ENCODE measurements at places on chromosomes 7 and 10.
A peak's percentile ranks its signal among the peaks of the same experiment; 100 is the strongest.

- DNase-seq: no peak
These were observed 41.9 kb upstream of the ASL start for GRCh38 chr7:66033471-66034385.

DNA sequence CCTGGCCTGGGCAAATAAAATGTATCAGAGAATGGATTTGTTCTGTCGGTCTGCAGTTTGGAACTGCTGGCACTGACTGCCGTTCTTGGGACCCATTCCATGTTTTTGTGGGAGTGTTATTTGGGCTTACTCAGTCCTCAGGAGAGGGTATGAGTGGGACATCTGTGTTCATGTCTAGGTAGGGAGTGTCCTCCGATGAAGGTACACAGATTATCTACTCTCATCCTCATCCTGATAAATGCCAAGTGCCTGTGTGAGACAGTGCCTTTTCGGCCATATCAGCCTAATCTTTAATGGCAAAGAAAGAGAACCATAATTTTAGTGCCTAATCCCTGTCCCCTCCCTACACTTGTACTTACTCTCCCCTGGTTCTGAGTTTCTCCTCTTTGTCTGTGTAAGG lies 409.4 kb downstream of the REEP3 start:
- no peak for DNase-seq

DNA sequence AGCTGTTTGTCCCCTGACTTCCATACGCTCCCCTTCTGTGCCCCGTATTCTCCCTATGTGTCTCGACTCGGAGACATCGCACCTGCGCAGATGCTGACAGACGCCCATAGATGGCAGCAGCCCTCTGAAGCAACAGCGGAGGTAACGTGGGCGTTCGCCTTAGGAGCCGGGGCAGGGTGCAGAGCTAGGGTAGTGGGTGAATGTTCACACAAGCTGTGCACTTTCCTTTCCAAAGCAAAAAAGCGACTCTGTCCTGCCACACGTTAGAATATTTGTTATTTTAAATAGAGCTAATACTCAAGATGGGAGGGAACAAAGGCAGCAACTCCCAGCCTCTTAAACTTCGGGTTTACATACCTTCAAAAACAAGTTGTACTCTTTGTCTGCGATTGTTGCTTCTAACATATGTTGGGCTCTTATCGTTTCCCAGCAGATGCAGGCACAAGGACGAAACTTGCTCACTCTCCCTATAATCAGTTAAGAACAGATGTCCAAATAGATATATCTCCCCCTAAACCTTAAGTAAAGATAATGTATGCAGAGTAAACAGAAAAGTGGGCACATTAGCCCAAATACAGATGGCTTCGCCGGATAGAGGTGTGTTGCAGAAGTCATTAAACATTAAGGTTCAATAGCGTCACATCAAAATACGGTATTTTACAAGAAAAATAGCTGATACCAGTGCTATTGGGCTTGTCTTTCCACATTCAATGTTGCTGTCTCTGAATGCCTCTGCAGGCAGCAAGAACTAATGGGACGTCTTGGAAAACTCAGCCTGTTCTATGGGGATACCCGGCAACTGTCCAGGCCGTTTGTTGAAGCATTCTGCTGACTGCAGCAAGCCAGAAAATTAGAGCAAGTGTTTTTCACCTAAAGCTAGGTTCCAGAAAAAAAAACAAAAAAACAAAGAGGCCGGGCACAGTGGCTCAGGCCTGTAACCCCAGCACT lies 340.3 kb upstream of the PRKCQ start:
- DNase-seq: no peak

GRCh38 chr7:30886608-30887011 lies 25.0 kb upstream of the AQP1 start:
- DNase-seq: no peak

DNA sequence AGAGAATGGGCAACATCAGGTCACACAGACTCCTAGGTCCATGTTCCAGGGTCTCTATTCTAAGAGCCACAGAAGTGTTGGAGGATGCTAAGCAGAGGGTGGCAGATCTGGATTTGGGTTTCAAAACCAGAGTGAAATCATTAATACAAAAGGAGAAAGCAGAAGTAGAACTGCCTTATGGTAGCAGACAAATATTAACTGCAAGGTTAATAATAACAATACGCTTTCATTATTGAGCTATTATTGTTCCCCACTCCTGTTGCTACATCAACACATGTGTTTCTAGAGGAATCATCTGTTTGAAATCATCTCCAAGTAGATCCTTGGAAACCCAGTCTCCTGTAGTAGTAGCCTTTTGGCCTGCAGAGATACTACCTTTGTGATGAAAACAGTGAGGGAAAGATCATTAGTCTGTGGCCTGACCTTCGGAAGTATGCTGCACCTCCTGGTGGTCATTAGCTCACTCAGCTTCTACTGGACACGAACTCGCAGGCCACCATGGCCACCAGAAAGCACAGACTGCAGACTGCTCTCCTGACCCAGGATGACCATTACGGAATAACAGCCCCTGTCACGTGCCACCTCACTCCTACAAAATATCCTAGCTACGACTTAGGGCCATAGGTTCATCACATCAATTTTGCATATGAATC lies 84.6 kb downstream of the XPNPEP1 start:
- no peak for DNase-seq

DNA sequence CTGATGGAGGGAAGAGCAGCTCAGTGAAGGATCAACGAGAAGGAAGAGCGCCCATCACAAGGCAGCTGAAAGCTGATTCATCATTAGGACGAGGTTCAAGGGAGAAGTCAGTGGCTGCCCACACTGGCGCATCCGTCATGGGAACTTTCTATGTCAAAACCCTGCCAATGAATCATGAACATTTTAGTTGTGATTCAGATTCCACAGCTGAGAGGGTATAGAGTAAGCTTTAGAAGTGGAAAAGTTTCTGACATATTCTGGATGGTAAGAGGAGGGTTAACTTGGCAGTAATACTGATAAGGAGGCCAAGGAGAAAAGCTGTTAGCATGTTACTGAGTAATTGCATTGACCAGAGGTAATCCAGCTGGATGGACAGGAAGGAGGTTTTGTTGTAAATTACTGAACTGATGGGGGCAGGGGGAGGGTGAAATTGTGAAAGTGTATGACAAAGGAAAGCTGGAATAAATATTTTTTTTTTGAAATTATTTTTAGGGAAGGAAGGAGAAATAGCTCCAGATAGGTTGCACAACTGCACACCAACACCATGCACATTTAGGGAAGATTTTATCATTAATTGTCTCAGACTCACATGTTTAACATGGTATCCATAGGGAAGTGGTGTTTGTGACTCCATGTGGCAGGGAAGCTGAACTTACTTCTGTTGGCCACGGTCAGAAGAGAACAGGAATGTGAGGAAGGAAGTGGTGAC lies 78.3 kb upstream of the NRP1 start:
- no peak for DNase-seq

DNA sequence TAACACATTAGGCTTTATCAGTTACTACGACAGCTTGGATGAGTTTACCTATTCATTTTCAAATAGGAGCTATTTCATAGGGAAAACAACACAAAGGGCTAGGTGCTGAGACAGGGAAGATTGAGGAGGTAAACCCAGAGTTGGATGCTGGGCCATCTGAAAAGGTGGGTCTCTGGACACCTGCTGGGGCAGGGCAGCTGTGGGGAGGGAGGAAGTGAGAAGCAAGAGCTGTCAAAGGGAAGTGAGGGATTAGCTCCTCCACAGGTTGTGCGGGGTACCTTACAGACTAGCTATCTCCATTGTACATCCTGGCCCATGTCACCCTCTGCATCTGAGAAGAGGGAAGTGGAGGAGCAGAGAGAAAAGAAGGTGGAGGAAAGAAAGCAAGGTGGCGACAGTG lies 48.9 kb downstream of the BLNK start:
- no peak for DNase-seq

DNA sequence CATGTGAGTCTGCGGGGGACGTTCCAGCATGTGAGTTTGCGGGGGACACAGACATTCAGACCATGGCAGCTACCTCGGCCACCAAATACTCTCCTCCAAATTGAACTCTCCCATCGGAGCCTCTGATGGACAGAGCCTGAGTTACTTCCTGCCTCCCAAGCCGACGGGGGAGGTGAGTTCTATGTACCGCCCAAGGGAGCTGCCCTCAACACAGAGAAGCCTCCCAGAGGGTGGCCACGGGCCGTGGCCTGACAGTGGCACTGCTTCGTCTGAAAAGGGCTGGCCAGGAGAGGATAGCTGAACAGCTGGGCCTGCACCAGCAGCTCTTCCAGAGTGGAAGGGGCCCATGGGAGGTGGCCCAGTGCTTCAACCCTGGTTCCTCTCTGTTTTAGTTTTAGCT lies 274.5 kb upstream of the PPP2R2D start:
- no peak for DNase-seq

- no peak for DNase-seq
These were observed 15.7 kb upstream of the CRYGN start for GRCh38 chr7:151455690-151456089.

- DNase-seq: no peak
These were observed 314.4 kb downstream of the ANKRD30A start for GRCh38 chr10:37439826-37440225.

- DNase-seq: peak; percentile 43
These were observed at the start of the genes ALKBH4 and LRWD1 for GRCh38 chr7:102464577-102465280. TSS of gene ALKBH4 (minus strand) at chr7:102464863. CDS start at chr7:102464836, 27 bp downstream. TSS of gene LRWD1 (plus strand) at chr7:102464984. CDS start at chr7:102465081, 97 bp downstream.

DNA sequence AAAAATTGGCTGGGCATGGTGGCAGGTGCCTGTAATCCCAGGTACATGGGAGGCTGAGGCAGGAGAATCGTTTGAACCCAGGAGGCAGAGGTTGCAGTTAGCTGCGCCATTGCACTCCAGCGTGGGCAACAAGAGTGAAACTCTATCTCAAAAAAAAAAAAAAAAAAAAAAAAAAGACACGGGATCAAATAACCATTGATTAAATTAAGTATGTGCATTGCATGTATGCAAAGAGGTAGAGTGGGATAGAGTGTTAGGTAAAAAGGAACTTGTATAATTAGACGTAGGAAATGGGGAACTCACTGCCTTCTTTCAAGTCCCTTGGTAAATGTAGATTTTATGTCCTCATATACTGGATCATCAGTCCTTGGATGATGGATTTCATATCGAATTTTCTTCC lies 13.1 kb downstream of the VCL start:
- DNase-seq: no peak

- DNase-seq: no peak
These were observed 34.3 kb downstream of the TET1 start for GRCh38 chr10:68594405-68594804.

DNA sequence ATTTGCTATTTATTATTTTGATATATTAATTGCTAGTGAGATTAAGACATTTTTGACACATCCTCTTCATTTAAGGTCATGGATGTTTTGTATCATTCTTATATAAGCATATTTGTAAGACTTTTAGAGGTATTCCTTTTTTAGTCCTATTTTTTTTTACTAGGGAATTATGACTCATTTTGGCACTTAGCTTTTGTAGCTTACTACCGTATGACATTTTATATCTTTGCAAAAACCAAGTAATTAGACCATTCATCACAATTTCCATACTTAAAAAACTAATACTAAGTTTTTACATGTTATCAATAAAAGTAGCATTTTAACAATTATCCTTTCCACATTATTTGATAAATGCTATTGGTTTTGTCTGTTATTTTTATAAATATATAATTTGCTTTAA lies 41.6 kb downstream of the BMPR1A start:
- no peak for DNase-seq

GRCh38 chr7:42714356-42714755 lies 197.5 kb downstream of the C7orf25 start:
- DNase-seq: no peak

DNA sequence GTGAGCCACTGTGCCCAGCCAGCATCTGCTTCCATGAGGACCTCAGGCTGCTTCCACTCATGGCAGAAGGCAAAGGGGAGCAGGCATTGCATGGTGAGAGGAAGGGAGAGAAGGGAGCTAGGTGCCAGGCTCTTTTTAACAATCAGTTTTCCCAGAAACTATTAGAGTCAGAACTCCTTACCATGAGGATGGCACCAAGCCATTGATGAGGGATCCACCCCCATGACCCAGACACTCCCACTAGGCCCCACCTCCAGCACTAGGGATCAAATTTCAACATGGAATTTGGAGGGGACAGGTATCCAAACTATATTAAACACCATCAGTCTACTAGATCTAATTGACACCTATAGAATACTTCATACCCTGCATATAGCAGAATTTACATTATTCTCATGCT lies 14.2 kb upstream of the MCM10 start:
- DNase-seq: no peak

DNA sequence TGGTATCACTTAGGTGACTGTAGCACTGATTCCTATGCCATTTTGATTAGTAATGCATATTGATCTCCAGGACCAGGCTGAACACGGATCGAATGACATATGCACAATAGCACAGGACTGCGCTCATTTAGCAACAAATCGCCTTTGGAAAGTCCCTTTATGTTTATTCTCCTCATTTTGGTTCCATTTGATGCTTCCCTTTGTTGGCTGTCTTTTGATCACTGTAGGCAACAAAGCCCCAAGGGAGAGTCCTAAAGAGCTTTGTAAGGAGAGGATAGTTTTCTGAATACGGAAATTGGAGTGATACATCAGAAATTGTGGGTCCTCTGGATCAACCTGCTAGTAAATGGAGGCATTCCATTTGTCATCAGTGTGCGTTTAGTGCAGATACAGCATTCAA lies 1111.4 kb downstream of the SORCS1 start:
- no peak for DNase-seq

- DNase-seq: no peak
These were observed 388.1 kb downstream of the PLXNA4 start for GRCh38 chr7:132187869-132188789.

GRCh38 chr10:93288679-93289634 lies 193.2 kb downstream of the MYOF start:
- no peak for DNase-seq

GRCh38 chr7:16652240-16652583 lies 6.2 kb downstream of the BZW2 start:
- DNase-seq: no peak

GRCh38 chr7:76293407-76293901 lies 9.0 kb upstream of the HSPB1 start:
- no peak for DNase-seq

GRCh38 chr10:89064748-89065147 lies 74.2 kb downstream of the FAS start:
- no peak for DNase-seq

GRCh38 chr7:10677211-10677610 lies 296.5 kb upstream of the PHF14 start:
- DNase-seq: no peak

DNA sequence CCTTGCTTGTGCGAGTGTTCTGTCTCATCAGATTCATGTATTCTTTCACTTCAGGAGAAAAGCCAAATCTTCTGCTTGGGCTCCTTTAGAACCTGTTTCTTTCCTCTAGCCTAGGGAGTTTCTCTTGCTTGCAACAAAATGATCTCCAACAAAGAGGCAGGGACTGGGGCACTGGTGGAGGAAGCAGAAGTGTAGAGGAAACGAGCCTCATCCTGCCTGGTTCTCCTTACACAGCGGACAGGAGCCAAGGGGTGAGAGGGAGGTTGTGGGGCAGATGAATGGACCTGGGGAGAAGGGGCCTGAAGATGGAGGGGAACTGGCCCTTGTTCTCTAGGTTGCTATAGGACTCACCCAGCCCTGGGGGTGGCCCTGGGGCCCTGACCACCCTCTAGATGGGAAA lies 141.1 kb downstream of the PKD1L1 start:
- no peak for DNase-seq

GRCh38 chr10:33273295-33274002 lies 61.0 kb downstream of the NRP1 start:
- DNase-seq: peak; percentile 66

- no peak for DNase-seq
These were observed 646 bp downstream of the FAM13C start for GRCh38 chr10:59361663-59362143.
